ENCODE measurements at places on chromosomes 12 and 14.

DNA sequence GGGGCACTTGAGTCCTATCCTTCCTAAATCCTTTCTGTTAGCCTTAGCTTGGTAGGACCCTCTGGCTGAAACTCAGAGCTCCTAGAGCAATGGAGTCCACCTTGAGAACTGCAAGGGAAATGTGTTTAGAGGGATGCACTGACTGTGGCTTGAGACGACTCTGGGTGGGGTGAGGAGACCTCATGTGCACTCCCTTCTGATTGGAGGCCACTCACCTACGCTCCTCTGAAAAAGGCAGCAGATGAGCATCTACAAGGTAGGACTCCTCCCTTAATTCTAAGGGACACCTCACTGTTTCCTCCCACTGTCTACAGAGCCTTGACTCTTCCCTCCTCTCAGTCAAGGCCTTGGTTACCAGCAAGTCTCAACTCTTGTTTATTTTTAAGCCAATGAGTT lies 1.0 kb downstream of the MAP3K12 start:
- no peak for DNase-seq

GRCh38 chr12:105860561-105861207 lies 278.1 kb downstream of the NUAK1 start:
- no peak for DNase-seq

DNA sequence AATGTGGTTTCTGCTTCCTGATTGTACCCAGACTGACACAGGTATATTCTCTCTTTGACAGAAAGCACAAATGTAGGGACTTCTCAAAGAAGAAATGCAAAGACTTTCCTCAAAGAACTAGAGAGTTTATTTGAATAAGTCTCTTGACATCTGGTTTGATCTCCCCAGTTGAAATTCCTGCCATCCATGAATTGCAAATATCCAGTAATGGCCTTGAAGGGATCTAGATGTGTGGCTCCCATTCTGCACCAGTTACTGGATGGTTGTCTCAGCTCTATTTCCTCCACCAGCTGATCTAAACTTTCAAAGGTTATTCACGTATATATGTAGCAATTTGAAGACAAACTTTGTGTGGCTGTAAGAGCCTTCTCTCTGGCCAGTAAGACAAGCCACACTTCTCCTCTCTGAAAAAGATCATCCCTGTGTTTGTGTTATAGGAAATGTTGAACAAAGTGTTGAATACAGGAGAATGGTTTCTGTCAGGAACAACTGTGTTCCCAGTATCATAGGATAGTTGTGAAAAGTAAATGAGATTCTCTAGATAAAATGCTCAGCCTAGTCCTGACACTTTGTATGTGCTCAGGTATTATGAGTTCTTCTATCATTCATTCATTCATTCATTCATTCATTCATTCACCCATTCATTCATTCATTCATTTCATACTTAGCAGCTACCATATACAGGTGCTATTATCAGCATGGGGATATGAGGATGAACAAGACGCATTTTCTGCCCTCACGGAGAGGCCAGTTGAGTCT lies 22.7 kb upstream of the GPRC5A start:
- no peak for DNase-seq

GRCh38 chr12:113802000-113802749 lies 163.9 kb downstream of the RBM19 start:
- DNase-seq, result no peak

- no peak for DNase-seq
Observed at GRCh38 chr12:48220701-48221100, 17.6 kb upstream of the OR10AD1 start.

DNA sequence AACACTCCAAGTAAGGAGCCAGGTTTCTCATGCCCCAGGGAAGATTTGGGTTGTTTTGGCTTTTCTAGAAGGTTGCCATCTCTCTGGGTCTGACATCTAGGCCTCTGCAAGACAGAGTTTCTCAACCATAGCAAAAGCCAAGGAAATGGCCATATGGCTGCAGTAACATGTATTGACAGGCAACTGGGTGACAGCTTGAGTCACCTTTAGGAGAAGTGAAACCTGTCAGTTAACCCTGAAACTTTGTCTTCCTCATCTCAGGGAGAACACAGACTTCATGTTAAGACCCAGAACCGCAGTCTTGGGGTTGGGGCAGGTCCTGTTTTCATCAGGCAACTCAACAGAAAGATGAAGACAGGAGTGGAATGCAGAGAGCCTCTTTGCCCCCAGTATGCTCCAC lies 46.0 kb upstream of the PLBD1 start:
- DNase-seq, result no peak

DNA sequence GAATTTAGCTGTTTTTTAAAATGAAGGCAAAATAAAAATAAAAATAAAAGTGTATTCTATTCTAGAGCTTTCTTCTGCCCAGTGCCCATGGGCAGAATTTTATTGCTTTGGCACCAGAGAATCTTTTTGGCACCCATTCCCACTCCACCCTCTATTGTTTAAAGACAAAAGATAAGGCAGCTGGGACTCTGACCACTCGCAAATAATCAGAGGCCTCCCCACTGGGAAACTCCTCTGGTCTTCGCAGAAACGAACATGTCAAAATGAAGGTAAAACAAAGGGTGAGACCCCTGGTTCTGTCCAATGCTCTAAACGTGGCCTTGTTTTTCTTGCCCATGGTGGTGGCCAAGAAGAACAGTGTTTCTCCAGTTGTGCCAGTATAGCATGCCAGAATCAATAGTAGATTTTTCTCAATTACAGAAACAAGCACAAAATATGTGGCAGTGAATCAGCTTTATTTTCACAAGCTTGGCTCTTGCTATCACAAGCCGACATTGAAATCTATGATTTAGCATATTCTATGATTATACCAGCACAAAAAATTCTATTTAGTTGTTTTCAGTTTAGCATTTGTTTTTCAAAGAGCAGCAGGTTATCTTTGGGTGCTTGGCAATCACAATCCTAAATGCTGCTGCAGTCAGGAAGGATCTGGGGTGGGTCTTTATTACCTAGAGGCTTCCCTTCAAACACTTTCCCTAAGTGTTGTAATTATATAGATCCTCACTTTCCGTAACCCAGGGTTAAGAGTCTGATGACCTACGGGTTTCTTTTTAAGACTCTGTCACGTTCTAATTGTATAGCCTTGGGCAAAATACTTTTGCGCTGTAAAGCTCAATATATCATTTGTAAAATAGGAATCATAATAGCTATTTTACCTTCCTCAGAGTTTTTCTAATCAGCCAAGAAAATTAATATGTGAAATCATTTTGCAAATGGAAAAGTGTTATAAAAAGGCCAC lies 50.5 kb downstream of the KITLG start:
- DNase-seq, result no peak

DNA sequence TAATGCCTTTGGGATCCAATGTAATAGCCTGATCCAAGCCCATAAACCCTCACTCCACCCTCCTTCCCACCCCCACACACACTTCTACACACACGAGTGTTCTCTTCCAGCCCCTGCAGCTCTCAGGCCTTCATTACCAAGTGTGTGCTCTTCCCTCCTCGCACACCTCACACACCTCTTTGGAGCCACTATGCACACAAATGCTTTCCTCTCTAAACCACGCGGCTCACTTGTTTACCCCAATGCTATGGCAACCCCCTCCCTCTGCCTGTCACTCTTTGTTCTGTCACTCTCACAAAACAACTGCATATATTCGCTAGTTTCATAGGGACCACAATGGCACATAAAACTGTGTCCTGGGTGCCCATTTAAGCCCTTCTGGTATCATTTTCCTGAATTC lies 35.1 kb downstream of the PPP2R5E start:
- DNase-seq, result no peak

GRCh38 chr12:63940310-63941005 lies 96.0 kb downstream of the SRGAP1 start:
- no peak for DNase-seq

DNA sequence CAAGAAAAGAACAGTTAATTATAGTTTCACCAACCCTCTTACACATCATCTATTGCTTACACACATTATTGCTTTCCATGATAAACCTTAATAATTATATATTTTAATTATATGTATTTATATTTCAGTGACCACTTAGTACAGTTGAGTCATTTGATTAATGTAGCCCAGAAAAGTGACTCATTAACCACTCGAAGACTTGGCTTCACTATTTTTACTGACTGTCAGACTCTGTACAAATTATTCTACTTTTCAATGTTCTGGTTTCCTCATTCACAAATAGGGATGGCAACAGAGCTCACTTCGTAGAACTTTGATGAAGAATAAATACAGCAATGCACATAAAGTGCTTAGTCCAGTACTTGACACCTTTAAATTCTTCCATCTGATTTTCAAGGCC lies 98.3 kb downstream of the CFAP54 start:
- no peak for DNase-seq

DNA sequence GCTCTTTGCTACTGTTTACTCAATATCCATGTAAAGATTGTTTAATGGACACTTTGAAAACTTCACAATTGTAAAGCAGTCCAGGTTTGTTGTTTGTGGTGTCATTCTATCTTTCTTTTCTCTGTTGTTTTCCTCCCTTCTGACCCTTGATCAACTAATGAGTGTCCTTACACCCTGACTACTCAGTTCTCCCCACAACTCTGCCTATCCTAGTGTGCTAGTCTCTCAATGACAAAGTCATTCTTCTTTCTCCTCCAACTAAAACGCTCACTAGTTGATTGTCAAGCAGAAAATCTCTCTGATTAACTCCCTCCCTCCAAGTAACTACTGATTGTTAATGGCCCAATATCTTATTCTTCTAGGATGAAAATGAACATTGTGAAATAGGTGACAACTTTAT lies 148.5 kb upstream of the FBXO33 start:
- no peak for DNase-seq

GRCh38 chr12:26571560-26571959 lies 261.4 kb downstream of the ITPR2 start:
- DNase-seq, result peak; percentile 12

GRCh38 chr14:55454264-55455002 lies 14.0 kb upstream of the TBPL2 start:
- DNase-seq, result peak; percentile 20

GRCh38 chr14:25431211-25432076 lies 381.5 kb upstream of the STXBP6 start:
- DNase-seq, result peak; percentile 44
